ENCODE measurements at places on chromosomes 3 and 15.

DNA sequence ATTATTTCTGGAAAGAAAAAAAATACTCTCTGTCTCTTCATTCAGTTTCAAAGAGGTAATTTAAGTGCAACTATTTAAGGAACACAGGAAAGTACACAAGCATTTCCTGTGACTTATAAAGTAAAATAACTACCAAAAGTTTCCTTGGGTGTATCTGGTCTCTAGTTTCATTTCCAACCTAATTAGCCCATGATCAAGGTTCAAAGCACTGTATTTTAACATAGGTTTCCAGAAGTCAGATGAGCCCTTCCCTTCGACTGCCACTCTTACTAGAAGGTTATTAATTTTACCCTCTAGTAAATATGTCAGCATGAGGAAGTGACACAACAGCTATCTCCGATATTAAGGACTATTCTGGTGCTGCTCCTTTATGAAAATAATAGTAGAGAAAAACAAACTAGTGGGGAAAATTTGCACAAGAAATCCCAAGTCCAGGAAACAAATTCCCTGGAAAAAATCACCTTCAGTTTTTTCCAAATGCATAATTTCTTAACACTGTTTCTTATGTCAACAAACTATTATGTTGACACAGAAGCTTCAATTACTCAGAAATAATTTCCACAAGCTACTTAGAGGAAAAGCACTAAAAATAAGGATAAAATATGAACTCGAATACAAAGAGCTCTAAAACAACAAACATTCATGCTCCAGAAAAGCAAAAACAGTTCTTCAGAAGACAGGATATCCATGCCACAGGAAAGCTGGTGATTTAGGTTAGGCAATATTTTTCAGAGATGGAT lies 35.3 kb downstream of the CCPG1 start:
- DNase-seq: no peak

DNA sequence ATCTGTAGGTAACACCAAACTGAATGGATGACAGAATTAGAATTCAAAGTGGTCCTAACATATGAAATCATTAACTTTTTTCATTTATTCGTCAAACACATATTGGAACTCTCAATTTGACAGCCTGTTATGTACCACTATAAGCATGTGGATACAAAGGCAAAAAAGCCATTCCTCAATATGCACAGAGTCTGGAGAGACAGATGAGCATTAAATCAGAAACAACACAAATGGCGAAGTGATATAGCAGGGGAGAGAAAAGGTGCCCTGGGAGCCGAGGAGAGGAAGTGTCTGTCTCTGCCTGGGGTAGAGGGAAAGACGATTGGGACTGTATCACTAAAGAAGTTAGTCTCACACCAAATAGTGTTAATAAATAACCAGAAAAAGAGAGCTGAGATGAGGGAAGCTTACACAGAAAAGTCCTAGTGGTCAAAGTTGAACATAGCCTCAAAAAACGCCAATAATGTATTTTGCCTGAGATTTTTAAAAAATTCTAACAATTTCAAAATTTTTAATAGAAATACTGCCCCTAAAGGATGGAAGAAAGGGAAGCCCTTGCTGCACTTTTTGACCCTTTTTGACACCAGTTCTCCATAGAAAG lies 417.5 kb downstream of the TUSC7 start:
- no peak for DNase-seq

DNA sequence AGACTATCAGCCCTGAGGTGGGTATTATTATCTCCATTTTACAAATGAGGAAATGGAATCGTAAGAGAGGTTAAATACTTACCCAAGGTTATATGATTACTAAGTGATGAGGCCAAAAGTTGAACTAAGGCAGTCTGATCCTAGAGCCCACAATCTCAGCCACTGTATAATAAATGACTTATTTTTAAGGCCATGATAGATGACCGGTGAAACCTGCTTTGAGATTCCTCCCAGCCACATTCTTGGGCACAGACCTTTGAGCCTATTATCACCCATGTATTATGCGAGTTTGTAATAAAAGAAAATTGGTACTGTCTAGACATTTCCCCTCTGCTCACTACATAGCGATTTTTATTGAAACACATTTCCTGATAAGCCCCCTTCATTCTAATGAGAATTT lies 37.4 kb downstream of the POLQ start:
- DNase-seq: no peak

- no peak for DNase-seq
These were observed 30.4 kb downstream of the GRIP2 start for GRCh38 chr3:14509796-14510100.

DNA sequence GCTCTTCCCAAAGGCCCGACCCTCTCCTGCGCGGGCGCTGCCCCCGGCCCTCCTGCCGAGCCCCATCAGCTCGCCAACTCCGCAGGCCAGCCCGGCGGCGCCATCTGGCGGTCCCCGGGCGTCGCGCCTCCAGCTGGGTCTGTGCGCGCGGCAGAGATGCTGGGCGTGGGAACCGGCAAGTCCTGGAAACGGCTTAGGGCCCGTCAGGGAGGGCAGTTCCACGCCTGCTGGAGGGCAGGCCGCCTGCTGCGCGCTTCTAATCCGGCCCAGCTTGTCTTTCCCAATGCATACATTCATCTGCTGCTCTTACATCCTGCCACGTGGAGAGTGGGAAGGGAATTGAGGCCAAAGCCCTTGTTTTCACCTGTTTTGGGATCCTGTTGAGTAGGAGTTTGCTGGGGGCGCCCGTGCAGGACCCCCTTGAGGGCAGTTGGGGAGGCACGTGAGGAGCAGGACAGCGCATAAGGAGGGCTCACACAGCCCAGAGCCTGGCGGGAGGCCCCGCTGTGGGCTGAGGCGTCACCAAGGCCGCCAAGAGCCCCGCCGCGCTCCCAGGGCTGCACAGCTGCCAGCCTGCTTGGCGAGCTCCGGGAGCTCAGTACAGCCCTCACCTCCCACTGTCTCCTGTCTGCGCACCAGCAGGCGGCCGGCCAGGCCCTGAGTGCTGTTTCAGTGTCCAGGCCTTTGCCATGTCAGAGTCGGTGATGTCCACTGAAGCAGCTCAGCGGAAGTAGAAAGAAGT lies 165.6 kb downstream of the NSMCE3 start:
- peak; percentile 57 for DNase-seq

DNA sequence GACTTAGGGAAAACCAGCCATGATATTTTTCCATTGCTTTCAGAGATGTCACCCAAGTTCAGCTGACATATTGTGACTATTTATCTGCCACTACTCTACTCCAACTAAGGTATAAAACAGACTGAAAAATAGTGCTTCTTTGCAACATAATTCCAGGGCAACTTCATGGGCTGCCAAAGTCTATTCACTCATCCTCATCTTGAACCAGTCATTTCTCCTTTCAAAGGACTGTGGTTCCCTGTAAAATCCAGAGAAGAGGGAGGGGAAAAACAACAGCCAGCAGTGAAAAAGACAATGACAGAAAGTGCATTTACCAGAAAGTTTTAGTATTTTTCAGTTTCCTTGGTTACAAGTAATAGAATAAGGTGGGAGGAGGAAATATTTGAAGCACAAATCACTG lies 191.1 kb downstream of the EFHB start:
- DNase-seq: no peak

GRCh38 chr3:26104851-26105251 lies 315.0 kb downstream of the OXSM start:
- no peak for DNase-seq

GRCh38 chr3:18745472-18745871 lies 320.3 kb upstream of the SATB1 start:
- no peak for DNase-seq

DNA sequence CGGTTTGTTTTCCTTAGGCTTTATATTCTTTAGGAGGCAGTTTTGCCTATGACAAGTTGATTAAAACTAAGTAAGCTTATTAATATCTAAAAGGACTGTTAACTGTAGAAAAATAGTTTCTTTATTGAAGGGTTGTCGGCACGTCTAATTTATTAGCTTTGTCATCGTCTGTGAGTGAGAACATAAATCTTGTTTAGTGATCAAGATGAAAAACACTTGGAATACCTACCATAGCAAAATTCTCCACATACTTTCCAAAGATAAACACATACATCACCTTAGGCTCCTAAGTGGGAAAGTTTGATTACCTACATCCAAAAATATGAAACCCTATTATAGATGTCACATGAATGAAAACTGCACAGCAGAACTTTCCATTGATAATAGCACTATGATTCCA lies 139.1 kb upstream of the BNIP2 start:
- DNase-seq: no peak

DNA sequence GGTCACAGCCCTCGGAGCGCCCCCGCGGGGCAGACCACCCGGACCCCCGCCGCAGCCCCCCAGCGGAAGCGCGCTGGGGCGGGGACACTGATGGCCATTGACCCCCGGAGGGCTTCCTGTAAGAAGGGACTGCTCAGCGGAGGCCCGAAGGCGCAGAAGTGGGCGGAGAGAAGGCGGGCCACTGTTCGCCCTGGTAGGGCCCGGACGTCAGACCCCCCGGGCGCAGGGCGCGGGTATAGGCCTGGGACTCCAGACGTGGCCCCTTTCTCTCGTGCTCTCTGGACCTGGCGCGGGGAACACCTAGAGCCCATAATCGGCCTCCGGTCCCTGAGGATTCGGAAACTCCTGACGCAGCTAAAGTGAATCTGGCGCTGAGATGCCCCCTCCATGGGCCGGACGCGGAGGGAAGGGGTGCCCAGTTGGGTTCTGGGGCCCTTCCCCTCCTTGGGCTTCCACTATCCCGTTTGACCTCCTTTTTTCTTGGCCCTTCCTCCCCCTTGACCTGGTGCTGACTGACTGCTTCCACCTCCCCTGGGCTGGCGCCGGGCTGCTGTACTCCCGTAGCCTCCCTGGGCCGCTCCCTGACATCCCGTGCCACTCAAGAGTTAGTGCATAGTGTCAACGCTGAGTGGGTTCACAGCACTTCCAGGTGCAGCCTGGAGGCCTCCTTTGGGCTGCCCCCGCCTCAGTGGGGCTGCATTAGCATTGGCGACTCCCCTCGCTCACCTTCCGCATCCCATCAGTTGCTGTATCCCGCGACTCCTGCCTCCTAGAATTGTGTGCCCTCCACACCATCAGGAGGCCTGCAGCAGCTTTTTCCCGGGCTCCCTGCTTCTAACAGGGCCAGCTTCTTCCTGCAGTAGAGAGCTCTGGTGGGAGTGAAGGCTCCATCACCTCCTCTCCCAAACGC lies 694 bp downstream of the ABTB1 start:
- DNase-seq: no peak

GRCh38 chr3:195612075-195612800 lies 28.5 kb upstream of the APOD start:
- DNase-seq: no peak

GRCh38 chr3:41041462-41041861 lies 157.8 kb upstream of the CTNNB1 start:
- DNase-seq: no peak

DNA sequence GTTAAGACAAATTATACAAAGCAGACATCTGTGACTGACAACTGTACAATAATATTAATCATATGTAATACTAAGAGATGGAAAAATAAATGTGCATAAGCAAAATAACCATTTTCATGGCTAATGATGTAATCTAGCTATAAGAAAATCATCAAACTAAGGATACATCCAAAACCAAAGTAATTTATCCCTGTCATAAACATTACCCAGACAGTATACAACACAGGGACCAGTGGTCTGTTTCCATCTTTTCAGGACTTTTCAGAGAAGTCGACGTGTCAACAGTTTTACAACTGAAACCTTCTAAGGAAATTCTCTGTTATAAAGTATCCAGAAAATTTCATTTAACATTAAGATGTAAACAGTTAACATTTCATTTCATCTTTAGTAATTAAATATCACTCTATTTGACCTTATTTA lies 11.0 kb downstream of the THBS1 start:
- DNase-seq: no peak

GRCh38 chr3:186751480-186751879 lies 31.9 kb upstream of the EIF4A2 start:
- DNase-seq: no peak

DNA sequence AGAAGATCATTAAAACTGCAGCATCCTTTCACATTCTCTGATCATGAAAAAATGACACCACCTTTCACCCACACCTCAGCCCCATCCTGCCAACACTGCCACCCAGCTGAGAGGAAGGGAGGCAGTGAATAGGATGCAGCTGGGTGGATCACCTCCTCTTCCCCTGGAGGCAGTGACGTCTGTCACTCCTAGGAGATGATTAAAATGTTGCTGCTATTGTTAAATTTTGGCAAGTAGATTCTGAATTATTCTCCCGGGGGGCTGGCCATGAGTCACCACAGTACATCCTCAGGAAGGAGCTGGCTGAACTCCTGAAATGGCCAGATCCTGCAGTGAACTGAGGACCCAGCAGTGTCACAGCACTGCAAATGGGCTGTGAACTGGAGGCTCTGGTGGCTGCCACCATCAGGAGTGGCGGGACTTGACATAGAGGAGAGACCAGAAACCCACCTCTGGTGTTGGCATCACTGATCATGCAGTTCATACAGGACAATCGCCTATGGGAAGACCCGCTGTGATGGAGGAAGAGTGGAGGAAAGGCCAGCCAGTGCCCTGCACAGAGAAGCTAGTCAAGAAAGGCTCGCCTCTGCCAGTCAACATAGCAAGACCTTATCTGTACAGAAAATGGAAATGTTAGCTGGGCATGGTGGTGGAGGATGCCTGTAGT lies 199.1 kb downstream of the FAM43A start:
- DNase-seq: no peak

- no peak for DNase-seq
These were observed 45.3 kb downstream of the PLS1 start for GRCh38 chr3:142641504-142641903.

DNA sequence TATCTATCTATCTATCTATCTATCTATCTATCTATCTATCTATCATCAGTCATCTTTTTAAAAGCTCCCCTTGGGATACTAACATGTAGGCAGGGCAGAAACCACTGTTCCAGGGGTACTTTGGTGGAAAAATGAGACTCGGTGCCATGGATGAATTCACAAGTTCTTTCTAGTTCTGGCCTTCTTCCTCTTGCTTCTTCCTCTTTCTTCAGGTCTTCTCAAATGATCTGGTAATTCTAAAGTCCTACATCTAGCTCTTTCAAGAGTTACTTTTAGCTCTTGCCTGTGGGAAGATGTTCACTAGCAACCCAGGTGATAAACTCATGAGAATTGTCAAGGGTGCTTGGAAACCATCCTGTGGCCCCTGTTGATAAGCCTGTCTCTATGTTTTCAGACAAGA lies 168.5 kb upstream of the TBC1D5 start:
- no peak for DNase-seq

Measured in smooth muscle cell of the brain vasculature (primary cell).